ENCODE measurements at places on chromosomes 13 and 19.

DNA sequence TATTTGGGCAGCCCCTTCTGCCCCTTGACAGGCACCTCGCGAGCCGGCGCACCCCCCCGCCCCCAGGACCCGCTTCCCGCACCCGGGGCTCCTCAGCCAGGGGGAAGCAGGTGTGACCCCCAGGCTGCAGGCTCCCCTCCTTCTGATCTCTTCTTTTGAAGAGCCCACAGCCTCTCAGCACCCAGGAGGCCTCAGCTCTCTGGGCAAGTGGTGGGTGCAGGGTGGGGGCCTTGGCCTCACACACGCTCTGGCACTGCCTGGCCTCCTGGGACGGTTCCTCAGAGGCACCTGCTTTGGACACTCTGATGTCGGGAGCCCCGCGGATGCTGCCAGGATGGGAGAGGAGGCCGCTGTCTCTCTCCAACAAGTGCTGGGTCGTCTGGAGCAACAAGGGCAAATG lies 1.5 kb upstream of the C13orf46 start:
- DNase-seq, result no peak

GRCh38 chr19:10085641-10086590 lies at the start of gene SHFL:
SHFL (plus strand) TSS chr19:10086317; CDS start chr19:10086428, 111 bp downstream.
- DNase-seq, result peak; percentile 80

GRCh38 chr19:49363268-49364082 lies at the start of gene DKKL1:
DKKL1 (plus strand) TSS chr19:49363877; CDS start chr19:49363999, 122 bp downstream.
- peak; percentile 98 for DNase-seq

- no peak for DNase-seq
Measured at GRCh38 chr13:75579529-75579928, 29.9 kb downstream of the UCHL3 start.

- DNase-seq, result no peak
Measured at GRCh38 chr19:49894879-49895565, 1.7 kb downstream of the IL4I1 start.

DNA sequence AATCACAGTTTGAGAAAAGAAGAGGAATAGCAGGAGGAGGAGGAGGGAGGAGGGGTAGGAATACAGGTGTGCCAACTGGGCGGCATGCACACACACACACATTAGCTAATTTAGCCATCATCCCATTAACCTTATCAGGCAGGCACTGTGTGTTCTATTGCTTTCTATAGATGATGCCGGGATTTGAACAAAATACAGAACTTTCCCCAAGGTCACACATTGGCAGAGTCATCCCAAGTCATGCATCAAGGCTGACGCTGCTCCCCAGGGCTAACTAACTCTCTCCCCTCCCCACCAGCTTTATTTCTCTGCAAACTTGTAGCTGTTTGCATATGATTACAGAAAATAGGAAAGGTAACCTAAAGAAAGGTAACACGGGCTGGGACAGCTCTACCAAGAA lies 83.0 kb downstream of the NUFIP1 start:
- no peak for DNase-seq

GRCh38 chr19:38587562-38587961 lies 30.2 kb downstream of the MAP4K1 start:
- no peak for DNase-seq

DNA sequence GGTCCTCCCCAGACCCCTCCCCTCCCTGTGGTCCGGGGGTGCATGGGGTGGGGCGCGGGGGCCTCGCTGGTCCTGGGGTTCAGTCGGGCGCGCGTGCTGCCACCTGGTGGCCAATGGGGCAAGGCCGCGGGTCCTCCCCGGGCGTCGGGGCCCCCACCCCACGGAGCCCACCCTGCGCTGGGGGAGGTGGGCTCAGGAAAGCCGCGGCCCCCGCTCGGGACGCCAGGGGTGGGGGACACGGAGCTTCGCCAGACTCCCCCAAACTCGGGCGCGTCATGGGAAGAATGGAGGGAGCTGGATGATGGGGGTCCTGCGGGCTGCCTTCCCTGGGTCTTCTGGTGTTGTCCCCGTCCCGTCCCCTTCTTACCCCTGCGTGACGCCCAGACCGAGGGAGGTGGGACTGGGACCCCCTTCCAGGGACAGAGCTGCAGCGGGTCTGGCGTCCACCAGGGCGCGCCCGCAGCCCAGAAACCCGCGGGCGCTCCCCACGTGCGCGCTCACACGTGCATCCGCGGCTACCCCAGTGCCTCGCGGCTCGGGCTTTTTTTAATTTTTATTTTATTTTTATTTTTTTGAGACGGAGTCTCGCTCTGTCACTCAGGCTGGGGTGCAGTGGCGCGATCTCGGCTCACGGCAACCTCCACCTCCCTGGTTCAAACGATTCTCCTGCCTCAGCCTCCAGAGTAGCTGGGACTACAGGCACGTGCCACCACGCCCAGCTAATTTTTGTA lies 19.8 kb upstream of the TCF3 start:
- DNase-seq, result no peak

- DNase-seq, result no peak
Measured at GRCh38 chr13:25910991-25911419, 140.8 kb downstream of the SHISA2 start.

DNA sequence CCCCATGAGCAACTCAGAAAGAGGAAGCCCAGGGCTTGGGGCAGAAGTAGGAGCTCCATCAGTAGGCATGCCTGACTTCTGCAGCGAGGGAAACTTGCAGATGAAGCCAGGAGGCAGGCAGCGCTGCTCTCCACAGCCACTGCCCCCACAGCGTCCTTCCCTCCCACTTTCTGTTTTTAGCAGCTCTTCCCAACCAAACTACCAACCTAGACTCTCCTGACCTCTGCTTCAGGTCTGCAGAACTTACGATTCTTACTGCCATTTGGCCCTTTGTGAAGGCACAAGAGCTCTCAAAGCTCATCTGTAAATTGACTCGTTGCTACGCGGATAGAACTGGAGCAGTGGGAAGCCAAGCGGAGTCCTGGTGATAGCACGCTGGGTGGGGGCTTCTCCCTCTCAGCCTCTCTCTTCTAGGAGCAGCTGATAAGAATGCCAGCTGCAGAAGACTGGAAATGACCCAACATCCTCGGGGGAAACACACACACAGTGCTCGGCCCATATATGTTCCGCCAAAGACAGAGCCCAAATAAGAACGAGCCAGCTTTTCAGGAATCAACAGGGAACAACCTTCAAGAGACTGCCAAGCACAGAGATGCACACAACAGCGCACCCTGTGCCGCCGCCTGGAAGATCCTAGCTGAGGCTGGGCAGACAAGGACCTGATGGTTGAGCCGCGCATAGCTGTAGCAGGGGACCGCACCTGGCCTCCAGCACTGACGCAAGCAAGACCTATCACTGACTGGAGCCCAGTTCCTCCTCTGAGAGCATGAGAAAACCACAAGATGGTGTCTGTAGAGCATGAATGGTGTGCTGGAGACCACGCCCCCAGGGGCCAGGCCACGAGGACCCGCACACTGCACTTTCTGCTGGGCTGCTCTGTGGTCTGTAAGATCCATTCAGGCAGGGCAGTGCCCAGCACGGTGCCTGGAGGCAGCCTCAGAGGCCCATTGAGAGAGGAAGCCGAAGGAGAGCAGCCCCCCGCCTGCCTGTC lies 15.9 kb upstream of the SLC35E1 start:
- no peak for DNase-seq

GRCh38 chr13:26222520-26223046 lies 469 bp upstream of the RNF6 start:
- DNase-seq, result no peak

DNA sequence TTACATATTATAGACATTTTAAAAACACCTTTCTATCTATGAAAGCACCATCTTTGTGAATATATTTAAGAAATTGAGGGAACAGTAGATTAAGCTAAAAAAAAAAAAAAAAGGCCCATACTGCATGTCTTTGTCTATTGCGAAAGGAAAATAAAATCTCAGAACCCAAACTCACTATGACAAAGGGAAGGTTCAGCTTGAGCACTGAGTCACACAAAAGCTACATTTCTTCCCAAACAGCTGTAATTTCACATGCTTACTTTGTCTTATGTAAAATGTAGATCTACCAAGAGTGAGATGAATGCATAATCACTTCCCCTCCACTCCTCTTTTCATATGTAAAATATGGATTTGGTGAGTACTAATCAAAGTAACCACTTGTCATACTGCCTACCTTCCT lies 640.1 kb upstream of the KLF12 start:
- no peak for DNase-seq

DNA sequence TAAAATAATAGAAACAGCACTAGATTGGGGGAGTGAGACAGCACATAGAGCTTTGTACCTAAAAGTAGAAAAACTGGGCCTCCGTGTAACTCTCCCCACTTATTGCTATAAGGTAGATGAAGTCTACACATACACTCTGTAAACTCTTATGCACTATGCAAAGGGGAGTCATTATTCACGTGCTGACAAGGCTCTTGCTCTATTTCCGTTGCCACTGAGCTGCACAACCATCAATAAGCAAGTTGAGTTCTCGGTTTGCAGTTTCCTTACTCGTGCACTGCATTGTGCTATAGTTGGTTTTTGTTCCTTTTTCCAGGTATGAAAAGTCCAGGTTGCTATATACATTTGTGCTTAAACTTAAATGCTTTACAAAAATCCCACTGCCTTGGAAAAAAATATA lies 294.0 kb upstream of the DACH1 start:
- no peak for DNase-seq
